LHCN-M2 (cell line): ENCODE measurements at places on chromosomes 3 and 15. TPM values are rescaled to one million over a fixed set of nuclear protein-coding genes. Genes with fewer than 3 reads are reported as not detected.

- DNase-seq: peak; percentile 93
Observed at GRCh38 chr3:159824333-159824732, 164.3 kb upstream of the IL12A start.

DNA sequence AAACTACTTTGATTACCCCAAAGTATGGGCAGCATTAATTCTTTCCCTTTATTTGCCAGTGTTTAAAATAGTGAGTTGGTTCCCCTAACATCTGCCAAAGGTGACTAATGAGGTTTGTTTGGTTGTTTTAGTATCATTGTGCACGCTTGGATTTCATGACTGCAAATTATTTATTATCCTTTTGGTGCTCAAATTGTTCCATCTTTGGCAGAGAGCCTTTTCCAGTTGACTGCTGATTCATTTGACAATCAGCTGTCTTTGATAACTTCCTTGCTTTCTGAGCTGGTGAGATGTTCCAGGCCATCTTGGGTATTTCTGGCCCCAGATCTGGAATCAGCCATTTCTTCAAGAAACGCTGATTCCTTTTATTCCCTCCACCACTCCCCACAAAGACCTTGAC lies 8.9 kb downstream of the DLEC1 start:
- DNase-seq: peak; percentile 52

The UBE3A gene
- total RNA-seq: 72.5 and 76.9 TPM in 2 replicates

DNA sequence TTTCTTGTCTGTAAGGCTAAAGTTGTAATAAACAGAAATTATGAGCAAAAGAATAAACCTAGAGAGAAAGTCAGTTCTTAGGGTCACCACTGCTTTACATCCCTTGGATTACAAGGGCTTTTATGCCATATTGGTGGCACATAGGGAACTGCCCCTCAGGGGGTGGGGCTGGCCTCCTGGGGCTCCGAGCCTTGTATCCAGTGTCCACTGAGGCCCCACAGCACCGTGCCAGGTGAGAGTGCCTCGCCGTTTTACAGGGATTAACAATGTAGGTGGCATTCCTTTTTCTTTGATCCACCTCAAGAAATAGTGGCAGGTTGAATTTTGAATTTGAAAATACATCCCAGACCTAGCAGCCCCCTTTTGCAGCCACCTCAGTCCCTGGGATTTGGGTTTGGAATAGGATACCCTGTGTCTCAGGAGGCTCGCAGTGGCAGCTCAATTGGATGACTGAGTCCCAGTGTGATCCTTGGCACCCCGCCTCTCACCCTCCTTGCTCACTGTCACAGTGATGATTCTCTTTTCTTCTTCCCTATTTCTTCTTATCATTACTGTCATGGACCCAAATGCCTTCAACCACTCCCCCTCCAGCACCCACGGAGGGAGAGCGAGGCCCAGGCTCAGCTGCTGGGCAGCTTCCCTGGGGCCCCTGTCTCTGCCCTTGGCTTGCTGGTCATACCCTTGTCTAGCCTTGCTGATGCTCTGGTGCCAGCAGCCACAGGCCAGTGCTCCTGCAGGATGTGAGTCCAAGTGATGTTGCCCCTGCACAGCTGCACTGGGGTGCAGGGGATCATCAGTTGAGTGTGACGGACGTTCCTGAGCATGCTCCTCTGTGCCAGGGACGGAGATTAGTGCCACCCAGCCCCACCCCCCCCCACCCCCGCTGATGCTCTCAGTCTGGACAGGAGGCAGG lies 137.9 kb downstream of the DNAJB8 start:
- no peak for DNase-seq

DNA sequence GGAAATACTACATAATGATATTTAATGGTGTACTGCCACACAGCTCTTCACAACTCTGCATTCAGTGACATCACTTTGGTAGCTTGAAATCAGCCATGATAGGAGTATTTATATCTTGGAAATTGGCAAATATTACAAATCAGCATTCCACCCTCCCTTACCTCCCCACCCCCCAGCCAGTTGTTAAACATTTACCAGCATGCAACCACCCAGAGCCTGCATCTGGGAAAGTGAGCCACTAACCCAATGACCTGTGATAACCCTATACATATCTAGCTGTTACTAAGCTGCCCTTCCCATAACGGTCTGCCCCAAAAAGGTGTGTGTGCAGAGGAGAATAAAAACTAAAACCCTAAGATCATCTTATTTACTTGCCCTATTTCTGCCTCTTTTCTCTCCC lies 44.6 kb upstream of the SATB1 start:
- no peak for DNase-seq

- DNase-seq: no peak
Observed at GRCh38 chr3:94071713-94072284, 8.9 kb downstream of the NSUN3 start.

DNA sequence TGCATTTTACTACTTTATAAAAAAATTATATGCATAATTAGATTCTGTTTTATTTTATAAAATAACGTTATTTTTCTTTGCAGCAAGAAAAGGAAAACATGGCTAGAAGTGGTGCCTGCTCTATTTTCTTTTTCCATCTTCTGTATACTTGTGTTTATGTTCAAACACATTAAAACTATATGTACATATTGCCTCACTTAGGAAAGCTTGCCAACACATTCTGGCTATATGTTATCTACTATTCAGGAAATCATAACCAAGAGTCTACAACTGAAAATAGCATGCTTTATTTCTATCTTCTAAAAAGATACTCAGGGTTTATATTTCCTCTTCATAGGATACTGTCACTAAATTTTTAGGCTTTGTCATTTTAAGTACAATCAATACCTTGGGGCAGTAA lies 90.2 kb upstream of the KCNMB2 start:
- no peak for DNase-seq

GRCh38 chr3:120364821-120365220 lies 15.7 kb upstream of the LRRC58 start:
- DNase-seq: peak; percentile 40

GRCh38 chr15:66765478-66766281 lies 63.6 kb downstream of the SMAD6 start:
- peak; percentile 19 for DNase-seq

GRCh38 chr3:123692041-123692440 lies 107.2 kb upstream of the HACD2 start:
- peak; percentile 12 for DNase-seq

The IL20RB gene
- 0.57 and 2.2 TPM in 2 replicates for total RNA-seq

DNA sequence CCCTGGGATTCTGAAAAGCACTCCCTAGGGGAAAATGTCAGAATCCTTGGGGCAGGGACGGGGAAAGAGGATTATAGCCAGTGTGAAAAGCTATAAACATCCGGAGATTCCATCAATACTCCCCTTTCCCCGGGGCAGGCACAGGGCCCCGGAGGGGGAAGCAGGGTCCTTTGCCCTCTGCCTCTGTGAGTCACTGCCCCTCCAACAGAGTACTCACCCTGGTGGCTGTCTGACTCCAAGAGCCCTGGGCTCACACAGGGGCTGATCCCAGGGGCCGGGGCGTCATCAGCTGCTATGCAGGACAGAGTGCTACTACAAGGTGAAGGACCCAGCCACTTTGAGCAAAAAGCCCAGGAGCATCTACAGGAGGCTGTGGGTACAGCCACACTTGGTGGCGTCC lies 133.0 kb upstream of the PRR20G start:
- DNase-seq: no peak

DNA sequence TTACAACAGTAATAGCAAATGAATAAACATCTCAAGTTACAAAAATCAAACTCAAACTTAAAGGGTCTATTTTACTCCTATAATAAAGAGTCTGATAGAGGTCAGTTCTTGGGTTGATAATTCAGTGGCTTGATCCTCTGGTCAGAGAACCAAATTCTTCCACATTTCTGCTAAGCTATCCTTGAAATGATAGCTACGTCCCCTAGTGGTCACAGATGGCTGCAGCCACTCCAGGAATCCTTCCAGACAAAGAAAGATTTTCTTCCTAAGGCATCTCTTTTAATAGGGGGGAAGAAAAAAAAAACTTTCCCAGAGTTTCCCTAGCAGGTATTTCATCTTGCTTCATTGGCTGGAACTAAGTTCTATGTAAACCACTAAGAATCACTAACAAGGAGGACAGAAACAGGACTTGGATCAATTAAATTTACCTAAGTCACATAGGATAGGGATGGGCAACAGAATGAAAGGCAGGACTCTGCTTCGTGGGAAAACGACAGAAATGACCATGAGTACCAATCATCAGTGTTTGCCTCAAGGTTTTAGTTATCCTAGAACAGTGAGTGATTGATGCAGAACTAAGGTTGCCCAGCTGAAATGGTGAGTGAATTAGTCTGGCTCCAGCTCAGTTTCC lies 160.7 kb downstream of the STAC start:
- peak; percentile 39 for DNase-seq

The RBMS3 gene
- 13.3 and 13.8 TPM in 2 replicates for total RNA-seq

DNA sequence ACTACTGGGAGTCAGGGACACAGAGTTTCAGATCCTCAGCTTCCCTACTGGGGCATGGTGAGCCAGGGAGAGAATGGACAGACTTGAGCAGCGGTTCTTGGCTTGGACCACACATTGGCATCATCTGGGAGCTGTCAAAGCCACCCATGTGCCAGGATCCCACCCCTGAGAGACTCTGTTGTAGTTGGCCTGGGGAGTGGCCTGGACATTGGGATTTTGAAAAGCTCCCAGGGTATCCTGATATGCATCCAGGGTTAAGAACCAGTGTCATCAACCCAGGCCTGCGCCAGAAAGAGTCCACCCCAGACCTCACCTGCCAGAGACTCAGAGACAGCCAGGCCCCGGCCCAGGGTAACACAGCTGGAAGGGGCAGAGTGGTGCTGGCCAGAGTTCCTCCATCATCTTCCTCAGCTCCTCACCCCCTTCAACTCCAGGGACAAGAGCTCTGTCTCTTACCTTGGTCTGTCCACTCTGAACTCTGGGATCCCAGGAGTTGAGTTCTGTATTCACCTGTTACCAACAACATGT lies 33.0 kb upstream of the CHRNB4 start:
- DNase-seq: no peak

- DNase-seq: peak; percentile 47
Observed at GRCh38 chr15:97234851-97235610, 725.5 kb upstream of the ARRDC4 start.

DNA sequence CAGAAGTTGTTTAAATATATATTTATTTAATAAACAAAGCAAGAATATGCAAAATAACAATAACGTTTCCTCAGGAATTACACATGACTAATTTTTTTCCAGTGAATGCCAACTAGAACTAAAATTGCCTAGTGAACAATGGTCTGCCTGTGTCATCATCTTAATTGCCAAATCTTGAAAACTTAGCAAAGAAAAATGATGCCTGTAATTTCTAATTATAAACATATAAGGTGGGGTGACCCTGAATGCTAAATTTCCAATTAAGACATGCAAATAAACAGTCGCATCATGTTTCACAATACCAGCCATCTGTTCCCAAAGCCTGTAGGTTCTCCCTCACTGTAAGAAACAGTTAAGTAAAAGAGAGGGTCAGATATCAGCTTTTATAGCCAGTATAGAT lies 67.6 kb upstream of the PLCL2 start:
- no peak for DNase-seq

DNA sequence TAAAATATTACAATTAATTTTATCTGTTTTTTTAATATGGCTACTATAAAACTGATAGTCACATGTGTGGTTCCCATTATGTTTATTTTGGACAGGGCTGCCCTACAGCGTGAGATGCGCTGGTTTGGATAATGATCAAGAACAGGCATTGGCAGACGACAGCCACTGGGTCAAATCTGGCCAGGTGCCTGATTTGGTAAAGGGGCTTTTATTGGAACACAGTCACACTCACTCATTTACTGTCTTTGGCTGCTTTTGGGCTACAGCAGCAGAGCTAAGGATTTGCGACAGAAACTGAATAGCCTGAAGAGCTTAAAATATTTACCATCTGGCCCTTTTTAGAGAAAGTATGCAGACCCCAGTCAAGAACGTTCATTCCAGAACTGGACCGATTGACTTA lies 724.2 kb upstream of the CFAP20DC start:
- DNase-seq: no peak

The MELTF gene
- 5.8 and 6.8 TPM in 2 replicates for total RNA-seq

The ADCY5 gene
- 0.06 and 0.45 TPM in 2 replicates for total RNA-seq

The WDR93 gene
- not detected in 2 replicates for total RNA-seq

The SPINK8 gene
- total RNA-seq: not detected in 2 replicates

DNA sequence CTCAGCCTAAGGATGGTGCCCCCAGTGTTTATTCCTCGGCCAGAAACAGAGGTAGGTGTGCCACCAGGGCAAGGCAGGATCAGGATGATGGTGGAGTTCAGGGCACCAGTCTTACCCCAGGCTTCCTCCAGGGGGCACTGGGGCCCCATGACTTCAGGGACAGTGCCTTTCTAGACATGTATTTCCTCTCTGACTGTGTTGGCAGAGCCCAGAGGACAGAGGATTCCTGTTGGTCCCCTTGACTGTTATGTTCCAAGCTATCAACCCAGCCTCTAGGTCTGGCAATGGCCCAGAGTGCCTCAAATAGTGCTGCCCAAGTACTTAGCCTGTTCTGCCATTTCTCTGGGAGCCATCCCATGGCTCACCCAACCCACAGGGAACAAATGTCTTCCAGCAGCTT lies 2.8 kb downstream of the HEMK1 start:
- DNase-seq: peak; percentile 51

DNA sequence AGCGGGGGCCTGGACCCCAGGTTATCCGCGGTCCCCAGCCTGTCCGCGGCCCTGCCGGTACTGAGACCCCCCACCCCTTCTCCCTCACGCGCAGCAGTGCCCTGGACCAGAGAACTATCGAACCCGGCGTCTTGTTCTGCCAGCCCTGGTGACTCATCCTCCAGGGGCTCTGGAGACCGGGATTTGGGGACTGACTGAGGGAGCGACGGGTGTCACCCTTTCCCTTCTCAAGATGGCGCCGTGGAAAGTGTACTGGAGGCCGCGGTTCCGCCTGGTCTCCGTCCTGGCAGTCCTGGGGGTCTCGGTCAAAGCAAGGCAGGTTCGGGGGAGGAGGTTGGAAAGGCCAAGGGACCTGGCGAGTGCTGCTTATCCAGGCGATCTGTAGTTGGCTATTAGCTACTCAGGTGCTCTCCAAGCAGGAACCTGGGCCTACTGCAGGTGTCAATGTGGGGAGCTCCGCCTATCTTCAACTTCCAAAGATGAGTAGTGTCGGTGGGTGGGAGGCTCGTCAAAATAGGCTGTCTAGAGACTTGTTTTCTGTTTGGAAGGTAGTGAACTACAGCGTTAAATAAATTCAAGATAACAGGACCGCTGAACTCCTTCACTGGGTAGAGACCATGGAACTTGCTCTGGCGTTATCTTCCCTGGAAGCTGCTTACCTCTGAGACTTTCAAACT lies 790 bp downstream of the RAB5A start:
- peak; percentile 40 for DNase-seq

- DNase-seq: peak; percentile 98
Observed at GRCh38 chr3:188595890-188596376, 442.0 kb downstream of the LPP start.

- no peak for DNase-seq
Observed at GRCh38 chr3:150985711-150986110, 13.2 kb upstream of the CLRN1 start.

GRCh38 chr3:44109771-44110361 lies 131.8 kb upstream of the TOPAZ1 start:
- DNase-seq: no peak

The GP9 gene
- total RNA-seq: not detected in 2 replicates

The AGBL1 gene
- total RNA-seq: under 0.01 TPM in 1 of 2 replicates, not detected in the other

- DNase-seq: peak; percentile 42
Observed at GRCh38 chr3:24318677-24319287, 175.9 kb downstream of the THRB start.

- DNase-seq: peak; percentile 10
Observed at GRCh38 chr3:46812237-46812791, 50.9 kb downstream of the MYL3 start.

The PTX3 gene
- total RNA-seq: 124 and 161 TPM in 2 replicates
